ENCODE measurements at places on chromosomes 13 and 19. TPM values are rescaled to one million over a fixed set of nuclear protein-coding genes. Genes with fewer than 3 reads are reported as not detected.

Gene KRTDAP
- 1.6 TPM for total RNA-seq

Gene ATP4A
- not detected for total RNA-seq

- no peak overlapping the region for H3K4me3 ChIP-seq
- H3K4me1 ChIP-seq = peaks cover 2% of the 10 kb centered on the region
- no peaks in the 10 kb centered on the region for H3K36me3 ChIP-seq
- H3K27ac ChIP-seq = no peak overlapping the region
These were observed 72.8 kb upstream of the CLDN10 start for GRCh38 chr13:95479731-95480130.

- H3K36me3 ChIP-seq = peaks cover 16% of the 10 kb centered on the region
- H3K27me3 ChIP-seq = no peaks in the 10 kb centered on the region
- no peak for DNase-seq
- no peak overlapping the region for H3K4me3 ChIP-seq
These were observed 8.7 kb downstream of the PIK3R2 start for GRCh38 chr19:18161636-18162002.

- H3K27ac ChIP-seq = no peak overlapping the region
- H3K4me3 ChIP-seq = no peak overlapping the region
- H3K36me3 ChIP-seq = peaks cover 7% of the 10 kb centered on the region
- DNase-seq = no peak
- peaks cover under 1% of the 10 kb centered on the region for H3K4me1 ChIP-seq
These were observed 7.8 kb downstream of the NCLN start for GRCh38 chr19:3193256-3194105.

- peaks cover 7% of the 10 kb centered on the region for H3K4me1 ChIP-seq
- no peaks in the 10 kb centered on the region for H3K36me3 ChIP-seq
- no peaks in the 10 kb centered on the region for H3K27me3 ChIP-seq
- no peak overlapping the region for H3K4me3 ChIP-seq
These were observed 16.9 kb downstream of the TJP3 start for GRCh38 chr19:3725121-3725520.

GRCh38 chr13:109650861-109651260, 135.5 kb downstream of the IRS2 start:
- H3K27ac ChIP-seq = no peak overlapping the region
- H3K4me3 ChIP-seq = no peak overlapping the region
- peaks cover 1% of the 10 kb centered on the region for H3K27me3 ChIP-seq
- H3K36me3 ChIP-seq = no peaks in the 10 kb centered on the region
- DNase-seq = no peak
- H3K4me1 ChIP-seq = no peaks in the 10 kb centered on the region

DNA sequence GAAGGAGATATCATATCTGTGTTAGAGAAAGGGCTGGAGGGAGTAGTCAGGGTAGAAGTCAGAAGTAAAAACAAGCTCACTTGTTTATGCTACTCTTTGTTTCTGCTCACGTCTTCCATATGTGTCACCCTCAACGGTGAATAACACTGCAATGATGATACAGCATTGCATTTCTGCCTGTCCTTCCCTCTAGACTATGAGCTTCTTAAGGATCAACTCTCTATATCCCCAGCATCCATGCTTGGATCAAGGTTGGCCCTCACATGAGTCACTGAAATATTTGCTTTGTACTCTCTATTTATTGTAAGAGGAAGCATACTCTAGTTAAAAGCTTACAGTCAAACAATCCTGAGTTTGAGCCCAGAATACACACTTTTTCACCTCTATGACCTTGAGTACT, 406.0 kb downstream of the RFC3 start:
- H3K27ac ChIP-seq = no peak overlapping the region
- no peak overlapping the region for H3K4me3 ChIP-seq
- no peaks in the 10 kb centered on the region for H3K27me3 ChIP-seq
- H3K36me3 ChIP-seq = no peaks in the 10 kb centered on the region
- DNase-seq = no peak
- H3K4me1 ChIP-seq = peaks cover 6% of the 10 kb centered on the region

- no peak overlapping the region for H3K27ac ChIP-seq
- H3K4me1 ChIP-seq = no peaks in the 10 kb centered on the region
- DNase-seq = no peak
- no peak overlapping the region for H3K4me3 ChIP-seq
These were observed 5.5 kb upstream of the CYP4F3 start for GRCh38 chr19:15635016-15635805.

All from progenitor cell of endocrine pancreas (in vitro differentiated cells).